ENCODE measurements at places on chromosomes 1 and 21.

DNA sequence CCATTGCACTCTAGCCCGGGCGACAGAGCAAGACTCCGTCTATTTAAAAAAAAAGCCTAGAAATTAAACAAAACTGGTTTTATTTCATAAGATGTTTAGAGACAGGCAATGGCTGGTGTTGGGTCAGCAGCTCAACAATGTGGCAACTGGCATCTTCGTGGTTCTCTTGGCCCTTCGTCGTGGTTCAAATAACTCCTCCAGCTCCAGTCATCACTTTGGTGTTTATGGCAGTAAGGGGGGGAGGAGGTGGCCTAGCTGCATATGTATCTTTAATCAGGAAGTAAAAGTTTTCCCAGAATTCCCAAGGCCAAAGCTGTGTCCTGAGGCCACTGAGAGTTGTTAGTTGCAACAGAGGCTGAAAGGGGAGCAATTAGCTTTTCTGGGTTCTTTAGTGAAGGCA is 13.0 kb upstream of the LTN1 start:
- DNase-seq, result no peak

- peak; percentile 74 for DNase-seq
Observed at GRCh38 chr1:24413350-24414163, at the start of gene STPG1. TSS of gene STPG1 (minus strand) at chr1:24413782. CDS start at chr1:24401388, 12,394 bp downstream.

DNA sequence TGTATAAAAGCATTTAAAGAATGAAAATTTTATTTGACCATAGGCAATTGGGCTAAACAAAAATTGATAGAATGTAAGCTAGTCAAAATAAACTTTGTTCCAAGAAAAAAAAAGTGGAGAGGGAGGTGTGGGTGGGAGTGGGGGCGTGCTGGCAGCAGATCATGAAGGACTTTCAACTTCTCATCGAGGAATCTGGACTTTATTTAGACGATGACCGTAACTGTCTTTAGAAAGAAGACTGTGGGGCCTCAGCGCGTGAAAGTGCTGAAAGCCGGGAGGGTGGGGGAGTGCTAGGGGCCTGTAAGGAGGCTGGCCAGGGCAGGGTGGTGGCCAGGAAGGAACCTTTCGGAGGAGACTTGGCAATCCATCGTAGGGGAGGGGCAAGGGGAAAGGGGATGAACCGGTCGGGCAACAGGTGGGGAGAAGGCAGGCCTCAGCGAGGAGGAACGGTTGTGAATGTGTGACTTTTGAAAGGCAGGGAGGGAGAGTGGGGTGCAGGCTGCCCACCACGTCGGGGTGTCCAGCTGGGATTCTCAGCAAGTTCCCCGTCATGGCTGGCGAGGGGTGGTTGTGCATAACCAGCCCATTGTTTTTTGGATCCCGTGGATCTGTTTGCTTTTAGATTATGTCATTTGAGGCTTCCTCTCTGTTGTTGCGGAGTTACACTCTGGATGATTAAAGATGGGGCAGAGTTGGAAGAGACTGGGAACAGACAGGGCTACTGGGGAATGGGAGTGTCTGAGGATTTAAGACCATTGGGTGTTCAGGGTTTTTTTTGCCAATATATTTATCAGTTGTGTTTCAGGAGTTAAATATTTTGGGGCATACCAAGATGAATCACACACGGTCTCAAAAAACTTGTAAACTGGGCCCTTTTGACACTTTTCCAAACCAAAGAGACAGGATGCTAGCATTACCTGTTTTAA is 35.5 kb downstream of the HUNK start:
- DNase-seq, result no peak

DNA sequence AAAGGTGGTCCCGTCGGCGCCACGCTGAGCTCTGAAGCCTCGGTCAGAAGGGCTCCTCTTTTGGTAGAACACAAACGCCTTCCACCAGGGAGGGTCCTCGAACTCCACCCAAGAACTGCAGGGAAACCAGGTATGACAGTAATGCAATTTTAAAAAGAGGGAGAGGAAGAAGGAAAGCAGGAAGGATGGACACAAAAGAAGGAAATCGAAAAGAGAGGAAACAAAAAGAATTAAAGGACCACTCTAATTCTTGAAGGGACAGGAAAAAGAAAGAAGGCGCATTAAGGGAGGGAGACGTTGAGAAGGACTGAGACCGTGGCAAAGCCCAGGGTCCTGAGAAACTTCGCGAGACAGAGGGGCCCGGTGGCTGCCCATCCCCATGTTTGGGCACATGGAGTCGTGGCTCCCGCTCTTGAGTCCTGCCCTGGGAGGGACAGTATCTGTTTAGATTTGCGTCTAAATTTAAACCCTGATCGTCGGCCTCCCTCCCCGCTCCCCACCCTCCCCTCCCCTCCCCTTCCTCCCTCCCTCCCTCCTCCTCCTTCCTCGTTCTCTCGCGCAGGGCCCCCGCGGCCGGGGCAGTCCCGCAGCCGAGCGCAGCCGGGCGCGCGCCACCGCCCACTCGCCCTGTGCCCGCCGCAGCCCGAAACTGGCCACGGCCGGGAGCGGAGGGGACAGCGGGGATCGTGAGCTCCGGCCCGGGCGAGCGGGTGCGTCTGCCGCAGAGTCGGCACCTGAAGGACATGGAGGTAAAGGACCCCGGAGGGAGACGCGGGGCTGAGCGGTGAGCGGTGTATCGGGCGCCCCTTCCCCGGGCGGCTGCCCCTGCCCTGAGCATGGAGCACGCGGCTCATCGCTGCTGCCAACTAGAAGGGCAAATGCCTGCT is at the start of gene RCSD1:
Gene RCSD1 (plus strand): TSS at position 552 of the 887 bp plus-strand sequence. CDS start 192 bp downstream, at position 744.
- DNase-seq, result peak; percentile 62

DNA sequence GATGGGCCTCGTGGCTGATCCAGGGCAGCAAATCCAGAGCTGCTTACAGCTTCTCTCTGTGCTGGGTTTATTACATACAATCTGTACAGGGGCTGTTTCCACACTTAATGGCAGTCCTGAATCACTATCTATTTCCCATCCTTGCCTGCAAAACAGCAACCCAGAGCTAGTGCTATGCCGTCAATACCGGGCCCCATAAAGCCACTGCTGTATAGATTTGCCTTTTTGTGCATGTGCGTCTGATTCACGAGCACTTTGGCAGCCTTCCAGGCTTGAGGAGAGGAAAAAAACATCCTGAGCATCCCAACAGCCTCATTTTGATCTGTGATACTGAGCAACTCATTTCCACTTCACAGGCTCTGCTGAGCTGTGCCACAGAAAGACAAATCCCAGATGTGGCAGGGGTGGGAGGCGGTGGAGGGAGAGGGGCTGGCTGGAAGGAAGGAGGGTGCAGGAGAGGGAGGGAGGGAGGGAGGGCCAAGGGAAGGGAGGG is 65.2 kb upstream of the TARBP1 start:
- peak; percentile 56 for DNase-seq

DNA sequence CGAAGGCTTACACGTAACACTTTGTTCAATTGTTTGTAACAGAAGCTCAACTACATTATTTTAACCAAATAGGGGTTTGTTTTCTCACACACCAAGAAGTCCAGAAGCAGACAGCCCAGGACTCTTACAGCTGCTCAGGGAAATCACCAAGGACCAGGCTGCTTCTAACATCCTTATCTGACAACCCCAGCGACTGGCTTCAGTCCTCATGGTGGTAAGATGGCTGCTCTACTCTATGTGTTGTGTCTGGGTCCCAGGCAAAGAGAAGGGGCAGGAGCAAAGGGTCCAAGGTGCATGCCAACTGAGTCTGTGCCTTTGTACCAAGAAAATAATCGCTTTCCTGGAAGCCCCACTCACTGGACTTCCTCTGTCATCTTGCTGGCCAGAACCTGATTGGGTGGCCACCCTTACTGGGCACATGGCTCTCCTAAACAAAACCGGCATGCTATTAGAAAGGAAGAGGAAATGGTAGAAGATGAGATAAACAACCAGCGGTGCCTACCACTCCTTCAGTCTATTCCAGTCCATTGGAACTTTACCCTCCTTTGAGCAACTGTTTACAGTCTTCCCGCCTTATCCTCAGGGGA is 34.1 kb upstream of the LRRC8D start:
- DNase-seq, result no peak

DNA sequence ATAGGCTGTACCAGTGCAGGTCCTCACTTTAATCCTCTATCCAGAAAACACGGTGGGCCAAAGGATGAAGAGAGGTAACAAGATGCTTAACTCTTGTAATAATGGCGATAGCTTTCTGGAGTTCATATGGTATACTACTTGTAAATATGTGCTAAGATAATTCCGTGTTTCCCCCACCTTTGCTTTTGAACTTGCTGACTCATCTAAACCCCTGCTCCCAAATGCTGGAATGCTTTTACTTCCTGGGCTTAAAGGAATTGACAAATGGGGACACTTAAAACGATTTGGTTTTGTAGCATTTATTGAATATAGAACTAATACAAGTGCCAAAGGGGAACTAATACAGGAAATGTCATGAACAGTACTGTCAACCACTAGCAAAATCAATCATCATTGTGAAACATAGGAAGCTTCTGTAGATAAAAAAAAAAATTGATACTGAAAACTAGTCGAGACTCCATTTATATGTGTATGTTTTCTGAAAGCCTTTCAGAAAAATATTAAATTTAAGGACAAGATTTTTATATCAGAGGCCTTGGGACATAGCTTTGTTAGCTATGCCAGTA is 7.0 kb downstream of the SOD1 start:
- no peak for DNase-seq

DNA sequence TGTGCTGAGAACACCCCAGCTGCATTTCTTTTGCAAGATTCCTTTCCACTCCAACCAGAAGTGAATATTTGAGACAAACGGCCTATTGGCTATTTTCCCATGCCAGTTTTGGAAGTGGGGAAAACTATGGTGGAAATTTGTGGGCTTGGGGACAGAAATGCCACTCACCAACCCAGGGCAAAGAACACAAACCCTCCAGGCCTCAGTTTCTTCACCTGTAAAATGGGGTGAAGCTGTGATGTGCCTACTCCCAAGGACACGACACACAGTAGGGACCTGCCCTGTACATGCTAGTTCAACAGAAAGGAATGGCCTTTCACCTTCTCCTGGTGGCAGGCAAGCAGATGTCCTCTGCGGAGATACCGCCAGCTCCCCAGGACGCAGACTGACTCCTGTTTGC is 46.5 kb downstream of the SIM2 start:
- no peak for DNase-seq

GRCh38 chr1:210917560-210918169 is 216.3 kb downstream of the KCNH1 start:
- no peak for DNase-seq

GRCh38 chr1:21937372-21938121 is 437 bp upstream of the HSPG2 start:
- peak; percentile 66 for DNase-seq

- no peak for DNase-seq
Observed at GRCh38 chr1:206723805-206724472, 39.2 kb downstream of the MAPKAPK2 start.

DNA sequence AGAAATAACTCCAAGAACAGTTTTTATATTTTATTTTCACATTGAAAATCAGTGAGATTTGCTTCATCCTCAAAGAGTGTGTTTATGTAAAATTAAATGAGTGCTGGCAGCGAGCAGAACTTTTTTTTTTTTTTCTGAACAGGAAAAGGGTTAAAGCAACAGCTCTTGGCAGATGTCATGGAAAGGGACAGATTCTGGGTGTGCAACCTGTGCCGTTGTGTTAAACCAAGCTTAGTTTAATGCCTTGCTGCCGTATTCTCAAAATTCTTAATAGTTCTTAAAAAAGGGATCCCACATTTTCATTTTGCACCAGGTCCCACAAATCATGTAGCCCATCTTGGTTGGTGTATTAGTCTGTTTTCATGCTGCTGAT is 227.4 kb upstream of the VAMP3 start:
- DNase-seq, result no peak

GRCh38 chr1:197184190-197184589 is 37.7 kb upstream of the ASPM start:
- DNase-seq, result no peak

GRCh38 chr1:93723110-93723509 is 41.5 kb upstream of the BCAR3 start:
- DNase-seq, result no peak

GRCh38 chr1:170640581-170640980 is 23.4 kb upstream of the PRRX1 start:
- DNase-seq, result no peak

All from activated CD8-positive, alpha-beta memory T cell treated with anti-CD3 and anti-CD28 coated beads, Interleukin-2, amount 50 U/mL, for 4 hours (primary cell).